ENCODE measurements at places on chromosomes 1 and 21. TPM values are rescaled to one million over a fixed set of nuclear protein-coding genes. Genes with fewer than 3 reads are reported as not detected.

DNA sequence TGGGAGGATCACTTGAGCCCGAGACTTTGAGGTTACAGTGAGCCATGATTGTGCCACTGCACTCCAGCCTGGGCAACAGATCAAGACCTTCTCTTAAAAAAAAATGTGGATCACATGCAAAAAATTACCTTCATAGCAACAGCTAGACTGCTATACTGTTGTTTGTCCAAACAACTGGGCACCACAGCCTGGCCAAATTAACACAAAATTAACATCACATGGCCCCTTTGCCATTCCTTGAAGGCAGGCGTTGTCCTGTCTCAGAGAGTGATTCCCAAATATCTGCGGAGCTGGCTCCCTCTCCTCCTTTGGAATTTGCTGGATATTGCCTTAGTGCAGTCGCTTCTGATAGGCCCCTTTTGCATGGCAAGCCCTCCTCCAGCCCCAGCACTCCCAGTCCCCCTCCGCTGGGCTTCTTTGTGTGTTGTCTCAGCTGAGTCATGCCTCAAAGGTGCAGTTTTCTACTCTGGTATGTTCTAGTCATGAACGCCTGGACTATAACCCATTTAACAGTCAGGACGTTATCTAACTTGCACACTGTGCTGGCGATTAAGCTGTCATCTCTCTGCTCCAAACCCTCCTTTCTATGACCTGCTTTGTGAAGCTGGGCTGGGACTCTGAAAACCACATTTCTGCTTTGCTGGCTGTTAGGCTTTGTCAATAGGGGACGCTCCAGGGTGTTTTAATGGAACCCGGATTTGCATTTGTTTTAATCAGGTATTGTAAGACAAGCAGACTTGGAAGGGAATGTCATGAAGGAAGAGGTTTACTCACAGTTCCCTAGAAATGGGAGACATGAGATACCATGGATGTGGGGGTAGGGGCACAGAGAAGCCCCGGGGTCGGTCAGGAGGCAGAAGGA, 20.1 kb upstream of the HPCAL4 start:
- DNase-seq = no peak

GRCh38 chr1:154760469-154760933, 109.6 kb downstream of the KCNN3 start:
- peak; percentile 62 for DNase-seq

DNA sequence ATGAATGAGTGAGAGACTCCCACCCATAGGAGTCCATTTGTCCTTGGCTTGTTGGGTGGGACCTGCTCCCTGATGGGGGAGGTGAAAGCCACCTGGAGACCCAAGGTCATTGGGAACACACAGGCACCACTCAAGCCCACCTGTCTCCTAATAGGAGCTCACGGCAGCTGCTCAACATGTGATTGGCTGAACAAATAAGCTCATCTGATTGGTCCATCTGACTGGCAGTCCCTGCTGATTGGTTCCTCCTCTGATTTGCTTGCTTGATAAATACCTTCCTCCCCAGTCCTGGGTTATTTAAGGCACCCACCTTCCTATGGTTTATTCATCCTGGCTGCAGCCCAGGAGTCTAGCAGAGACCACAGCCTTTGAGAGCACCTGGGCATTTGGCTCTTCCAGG, 502.9 kb downstream of the PTPRU start:
- no peak for DNase-seq

DNA sequence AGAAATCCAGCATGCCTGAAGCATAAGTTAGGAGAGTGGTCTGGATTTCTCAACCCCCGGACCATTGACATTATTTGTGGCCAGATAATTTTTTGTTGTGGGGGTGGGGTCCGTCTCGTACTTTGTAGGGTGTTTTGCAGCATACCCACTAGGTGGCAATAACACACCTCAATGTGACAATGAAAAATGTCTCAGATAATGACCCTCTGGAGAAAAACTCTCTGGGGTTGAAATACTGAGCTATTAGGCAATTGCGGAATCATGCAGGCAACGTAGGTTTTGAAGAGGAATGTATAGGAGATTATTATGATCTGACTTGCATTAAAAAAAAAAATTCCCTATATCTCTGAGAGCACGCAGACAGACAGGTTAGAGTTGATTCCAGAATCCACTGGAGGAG, 25.3 kb upstream of the RRP15 start:
- DNase-seq = no peak

DNA sequence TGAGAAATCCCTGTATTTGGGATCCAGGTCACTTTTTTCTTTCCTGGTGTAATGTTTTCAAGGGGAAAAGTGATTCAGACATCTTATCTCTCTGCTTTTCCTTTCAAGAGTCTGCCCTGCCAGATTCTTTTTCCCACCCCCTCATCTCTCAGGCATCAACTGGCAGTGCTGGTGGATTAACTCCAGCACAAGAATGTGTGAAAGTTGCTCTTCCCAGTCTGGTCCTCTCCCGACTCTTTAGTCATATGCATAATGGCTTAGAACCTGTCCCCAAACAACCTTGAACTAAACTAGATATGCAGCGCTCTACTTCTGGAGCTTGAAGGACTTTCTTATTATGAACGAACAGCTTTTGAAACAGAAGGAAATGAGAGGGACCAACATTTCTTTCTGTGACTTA, 88.5 kb downstream of the SLC44A5 start:
- no peak for DNase-seq

DNA sequence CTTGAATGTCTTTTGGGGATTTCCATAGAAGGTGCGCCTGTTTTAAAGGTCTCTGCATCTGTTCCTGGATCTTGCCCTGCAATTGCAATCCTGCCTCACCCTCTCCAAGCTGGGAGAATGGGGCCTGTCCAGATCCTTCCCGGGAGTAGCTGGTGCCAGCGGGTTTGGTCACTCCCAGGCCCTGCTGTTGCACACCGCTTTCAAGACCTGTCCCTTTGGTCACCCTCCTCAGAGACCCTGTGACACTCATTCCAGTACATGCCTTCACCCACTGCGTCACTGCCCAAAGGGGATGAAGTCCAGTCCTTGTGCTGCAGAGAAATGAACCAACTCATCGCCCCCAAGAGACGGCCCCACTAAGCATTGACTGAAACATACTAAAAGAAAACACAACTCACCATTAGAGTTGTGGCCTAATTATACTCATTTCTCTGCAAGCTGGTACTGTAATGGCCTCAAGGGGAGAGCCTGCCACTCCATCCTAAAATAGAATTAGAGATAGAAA, 1.9 kb upstream of the IRF2BP2 start:
- no peak for DNase-seq

GRCh38 chr1:119818181-119818580, 6.9 kb upstream of the REG4 start:
- no peak for DNase-seq

DNA sequence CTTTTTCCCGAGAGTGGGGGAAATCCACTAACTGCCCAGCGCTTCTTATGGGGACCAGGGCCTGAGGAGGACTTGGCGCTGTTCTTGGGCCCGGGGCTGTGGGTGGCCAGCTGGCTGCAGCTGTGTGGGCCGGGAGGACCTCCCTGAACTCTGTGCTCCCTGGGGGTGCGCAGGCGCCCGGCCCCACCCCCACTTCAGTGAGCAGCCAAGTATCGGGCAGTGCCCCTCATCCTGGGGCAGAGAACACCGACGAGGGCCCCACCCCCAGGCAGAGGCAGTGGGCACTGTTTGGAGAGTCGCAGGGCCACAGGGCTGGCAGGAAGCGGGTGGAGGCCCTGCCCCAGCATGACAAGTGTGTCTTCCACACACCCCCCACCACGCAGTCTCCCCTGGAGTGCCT, 32.5 kb upstream of the SLC19A1 start:
- DNase-seq = peak; percentile 27

DNA sequence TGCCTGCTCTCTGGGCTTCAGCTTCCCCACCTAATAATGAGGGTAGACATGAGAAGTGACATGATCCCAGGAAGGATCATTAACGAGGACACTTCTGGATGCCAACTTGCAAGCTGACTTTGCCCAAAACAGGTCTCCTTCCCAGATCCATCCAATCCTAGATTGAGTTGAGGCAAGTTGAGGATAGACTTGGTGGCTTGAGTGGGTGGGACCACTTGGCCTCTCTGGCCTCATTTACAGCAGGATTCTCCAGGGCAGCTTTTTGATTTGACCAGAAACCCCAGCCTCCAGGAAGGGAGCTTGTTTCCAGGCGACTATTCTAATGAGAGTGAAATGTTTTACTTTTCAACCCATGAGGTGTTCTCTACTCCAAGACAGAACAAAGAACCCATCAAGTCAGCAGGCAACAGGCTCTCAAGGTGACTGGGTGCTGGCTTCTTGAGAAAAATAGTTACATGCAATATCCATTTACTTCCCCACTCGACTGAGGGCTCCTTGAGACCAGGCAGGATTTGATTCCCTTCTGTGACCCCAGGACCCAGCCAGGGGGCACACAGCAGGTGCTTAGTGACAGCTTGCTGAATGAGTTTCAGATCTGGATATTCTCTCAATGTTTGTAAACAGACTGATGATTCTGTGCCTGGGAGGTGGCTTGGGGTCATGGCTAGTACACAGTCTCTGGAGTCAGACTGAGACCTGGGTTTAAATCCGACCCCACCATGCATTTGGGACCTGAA, 128.2 kb downstream of the DMRTB1 start:
- no peak for DNase-seq

GRCh38 chr1:150954708-150955107, 19.9 kb downstream of the CERS2 start:
- DNase-seq = no peak

DNA sequence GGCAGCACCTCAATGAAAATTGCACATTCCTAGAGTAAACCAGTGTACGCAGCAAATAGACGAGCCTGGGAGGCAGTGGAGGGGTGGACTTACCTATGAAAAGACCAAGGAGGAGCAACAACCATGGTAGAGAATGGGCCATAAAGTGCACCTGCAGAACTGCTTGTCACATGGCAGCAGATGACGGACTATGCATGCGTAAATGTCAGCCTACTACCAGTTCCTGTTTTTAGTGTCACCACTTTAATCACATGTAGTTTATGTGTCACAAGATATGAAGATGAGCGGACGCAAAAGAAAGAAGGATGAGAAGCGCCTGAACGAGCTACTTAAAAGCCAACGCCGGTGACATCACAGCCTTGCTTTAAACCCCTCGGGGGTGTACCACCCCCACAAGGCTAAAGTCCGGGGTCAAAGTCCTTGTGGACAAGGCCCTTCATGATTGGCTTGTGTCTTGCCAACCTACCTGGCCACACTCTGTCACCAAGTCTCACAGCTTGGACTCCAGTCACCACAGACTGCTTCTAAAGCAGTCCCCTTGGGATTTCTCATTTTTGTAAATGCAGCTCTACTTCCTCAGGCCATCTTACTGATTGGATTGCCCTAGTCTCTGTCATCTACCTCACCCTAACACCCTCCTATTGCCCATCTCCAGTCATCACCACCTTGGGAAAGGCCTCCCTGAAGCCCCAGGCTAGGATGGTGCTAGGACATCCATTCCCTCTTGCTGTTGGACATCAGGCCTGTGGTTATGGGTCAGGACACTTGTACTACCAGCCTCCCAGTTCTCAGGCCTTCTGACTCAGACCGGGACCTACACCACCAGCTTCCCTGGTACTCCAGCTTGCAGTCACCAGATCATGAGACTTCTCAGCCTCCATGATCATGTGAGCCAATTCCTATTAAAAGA, 6.0 kb upstream of the LY9 start:
- no peak for DNase-seq

- no peak for DNase-seq
Measured at GRCh38 chr1:31734582-31735107, 29.5 kb downstream of the ADGRB2 start.

DNA sequence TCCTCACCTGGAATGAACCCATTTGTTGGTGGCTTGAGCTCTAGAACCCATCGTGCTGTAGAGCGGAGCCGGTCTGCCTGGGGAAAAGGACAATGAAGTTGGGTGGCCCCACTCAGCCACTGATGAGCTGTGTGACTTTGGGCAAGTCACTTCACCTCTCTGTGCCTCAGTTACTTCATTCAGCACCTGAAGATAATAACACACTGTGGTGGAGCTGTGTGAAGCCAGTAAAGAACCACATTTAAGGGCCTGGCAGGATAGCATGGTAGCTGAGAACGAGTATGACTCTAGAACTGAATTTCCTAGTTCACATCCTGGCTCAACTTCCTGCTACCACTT, 37.1 kb downstream of the EPHB2 start:
- no peak for DNase-seq

DNA sequence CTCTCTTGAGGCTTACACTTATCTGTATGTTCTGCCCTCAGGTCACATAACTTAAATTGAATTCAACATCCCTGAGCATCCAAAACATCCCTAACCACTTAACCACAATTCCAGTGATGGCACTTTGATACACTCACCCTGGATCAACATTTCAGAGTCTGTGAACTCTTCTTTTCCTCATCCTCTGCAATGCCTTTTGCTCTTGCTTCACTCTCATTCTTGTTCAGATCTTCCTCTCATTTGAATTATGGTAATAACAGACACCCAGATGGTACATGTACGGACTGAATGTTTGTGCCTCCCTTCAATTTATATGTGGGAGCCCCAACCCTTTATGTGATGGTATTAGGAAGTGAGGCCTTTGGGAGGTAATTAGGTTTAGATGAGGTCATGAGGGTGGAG, 33.4 kb downstream of the PTGER3 start:
- DNase-seq = no peak

GRCh38 chr1:164803366-164803765, 244.4 kb downstream of the PBX1 start:
- no peak for DNase-seq

- no peak for DNase-seq
Measured at GRCh38 chr1:174114788-174115448, 44.4 kb upstream of the RABGAP1L start.

DNA sequence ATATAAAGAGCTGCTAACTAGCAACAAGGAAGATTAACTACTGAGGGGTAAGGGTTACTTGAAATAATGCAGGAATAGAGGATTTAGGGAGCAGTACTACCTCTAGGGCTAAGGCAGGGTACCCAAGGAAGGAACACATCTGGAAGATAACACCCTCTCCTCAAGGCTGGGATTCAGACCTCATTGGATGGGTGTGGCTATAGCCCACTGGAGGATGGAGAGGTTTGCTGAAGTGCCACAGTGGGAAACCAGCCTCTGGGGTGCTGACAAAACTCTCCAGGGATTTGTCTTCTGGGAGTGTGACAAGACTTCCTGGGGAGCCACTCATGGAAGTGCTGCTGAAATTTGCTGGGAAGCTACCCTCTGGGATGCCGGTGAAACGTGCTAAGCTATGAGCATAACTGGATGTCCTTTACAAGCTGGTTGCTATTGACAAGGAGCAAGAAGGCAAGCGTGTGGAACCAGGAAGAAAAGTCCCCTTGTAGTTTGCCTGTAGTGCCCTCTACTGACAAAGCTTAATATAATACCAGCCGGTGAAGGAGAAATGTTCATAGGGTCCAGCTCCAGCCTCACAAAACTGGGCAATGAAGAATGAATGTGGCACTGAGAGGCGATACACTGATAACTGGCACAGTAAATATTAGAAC, 122.8 kb upstream of the USP24 start:
- no peak for DNase-seq

TCHHL1 gene
- total RNA-seq = not detected

PPIAL4G gene
- total RNA-seq = not detected

ADAMTS4 gene
- total RNA-seq = 15.4 TPM

DISP3 gene
- 0.05 TPM for total RNA-seq

MROH9 gene
- not detected for total RNA-seq

TAS1R2 gene
- total RNA-seq = not detected

MROH7 gene
- total RNA-seq = 0.70 TPM

LAX1 gene
- total RNA-seq = 2.2 TPM

KCNN3 gene
- 1.9 TPM for total RNA-seq

SLC44A5 gene
- total RNA-seq = 0.09 TPM

MEX3A gene
- total RNA-seq = 3.6 TPM

MYCL gene
- total RNA-seq = 4.3 TPM

Data from left lung (tissue), 14 donors.